ENCODE measurements at places on chromosomes 7 and 10. TPM values are rescaled to one million over a fixed set of nuclear protein-coding genes. Genes with fewer than 3 reads are reported as not detected.

DNA sequence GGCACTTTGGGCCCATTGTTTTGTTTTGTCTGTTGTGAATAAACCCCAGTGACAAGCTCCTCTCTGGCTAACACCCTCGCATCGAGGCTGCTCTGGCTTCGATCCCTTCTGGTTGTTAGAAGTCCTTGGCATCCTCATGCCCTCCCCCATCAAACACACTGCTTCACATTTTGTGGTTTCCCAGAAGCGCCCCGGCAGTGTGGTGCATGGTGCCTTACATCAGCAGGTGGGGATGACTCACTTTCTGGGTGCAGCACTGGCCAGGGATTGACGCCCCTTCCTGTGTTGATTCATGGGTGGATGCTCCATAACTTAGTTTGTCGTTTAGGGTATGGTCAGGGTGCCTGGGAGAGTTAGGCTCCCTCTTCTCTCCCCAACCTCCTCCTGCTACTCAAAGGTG lies 51.4 kb downstream of the PLPP4 start:
- no peak overlapping the region for H3K4me3 ChIP-seq
- H3K27ac ChIP-seq, result no peak overlapping the region
- no peaks in the 10 kb centered on the region for H3K4me1 ChIP-seq
- H3K27me3 ChIP-seq, result no peaks in the 10 kb centered on the region

- 0 out of 2 replicates have a peak, but pooled peaks cover 8% of the 10 kb centered on the region for H3K4me1 ChIP-seq
- H3K4me3 ChIP-seq, result no peak overlapping the region
- no peaks in the 10 kb centered on the region for H3K27me3 ChIP-seq
- no peak overlapping the region for H3K27ac ChIP-seq
Observed at GRCh38 chr10:91185239-91185875, 35.1 kb upstream of the PCGF5 start.

DNA sequence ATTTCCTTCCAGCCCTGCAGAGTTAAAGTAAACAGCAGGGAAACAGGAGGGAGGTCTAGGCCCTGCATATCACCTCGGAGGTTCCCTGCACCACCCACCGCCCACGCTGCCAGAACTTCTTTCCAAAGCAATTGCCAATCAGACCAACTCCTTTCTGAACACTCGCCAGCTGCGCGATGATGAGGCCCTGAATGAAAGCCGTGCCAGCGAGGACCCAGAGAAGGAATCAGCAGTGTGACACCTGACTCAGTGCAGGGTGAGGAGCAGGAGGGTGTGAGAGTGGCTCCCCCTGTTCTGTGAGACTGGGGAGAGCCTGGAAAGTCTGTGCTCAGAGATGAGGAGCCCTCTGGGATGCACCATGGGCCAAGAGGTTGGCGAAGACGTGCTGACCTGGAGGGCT lies 3.3 kb upstream of the TCERG1L start:
- no peaks in the 10 kb centered on the region for H3K36me3 ChIP-seq
- no peaks in the 10 kb centered on the region for H3K4me1 ChIP-seq
- peaks cover 6% of the 10 kb centered on the region for H3K27me3 ChIP-seq
- no peak for DNase-seq

- peaks cover 12% of the 10 kb centered on the region for H3K4me1 ChIP-seq
- H3K36me3 ChIP-seq, result no peaks in the 10 kb centered on the region
- no peak for DNase-seq
- no peak overlapping the region for H3K4me3 ChIP-seq
Observed at GRCh38 chr7:54798530-54798929, 39.5 kb upstream of the SEC61G start.

GRCh38 chr10:127242914-127243313 lies 46.5 kb upstream of the INSYN2A start:
- no peaks in the 10 kb centered on the region for H3K36me3 ChIP-seq
- no peaks in the 10 kb centered on the region for H3K4me1 ChIP-seq
- H3K4me3 ChIP-seq, result no peak overlapping the region
- no peak for DNase-seq

SUN3 gene
- not detected for total RNA-seq
